Ureter (tissue), 1 donor: ENCODE measurements at places on chromosomes 4 and X. TPM values are rescaled to one million over a fixed set of nuclear protein-coding genes. Genes with fewer than 3 reads are reported as not detected.

Gene F11
- total RNA-seq: not detected

Gene SMR3B
- not detected for total RNA-seq

Gene CC2D2A
- total RNA-seq: 21.6 TPM

Gene GIMD1
- total RNA-seq: not detected

Gene MID1
- total RNA-seq: 31.8 TPM

Gene GPR173
- total RNA-seq: 7.6 TPM

Gene FAM193A
- total RNA-seq: 36.2 TPM

Gene TMPRSS11A
- total RNA-seq: not detected

Gene KDM6A
- total RNA-seq: 86.0 TPM

Gene CDKL2
- 1.1 TPM for total RNA-seq

Gene SPATA18
- total RNA-seq: 12.4 TPM

Gene TRAM1L1
- 4.6 TPM for total RNA-seq

Gene AMOT
- 27.5 TPM for total RNA-seq

Gene REELD1
- 1.2 TPM for total RNA-seq

Gene GAGE12F
- not detected for total RNA-seq

Gene NUDT10
- total RNA-seq: 4.6 TPM

Gene RHOXF1
- not detected for total RNA-seq

Gene KLHL4
- total RNA-seq: 0.49 TPM

Gene ARHGEF9
- total RNA-seq: 35.9 TPM

Gene PABPC1L2B
- not detected for total RNA-seq

Gene UGT2B11
- not detected for total RNA-seq

Gene EPGN
- 0.96 TPM for total RNA-seq

Gene DMD
- 61.6 TPM for total RNA-seq

Gene NUP62CL
- total RNA-seq: 2.7 TPM

Gene EGF
- total RNA-seq: 0.23 TPM

Gene CCNB3
- total RNA-seq: 0.96 TPM

Gene H2BW1
- not detected for total RNA-seq

Gene FBXW7
- total RNA-seq: 70.3 TPM

Gene DOK7
- 4.5 TPM for total RNA-seq

Gene ASB9
- 2.0 TPM for total RNA-seq

Gene WDR17
- total RNA-seq: 5.5 TPM

Gene MMAA
- total RNA-seq: 15.9 TPM

Gene BMX
- total RNA-seq: 1.4 TPM

Gene TMSB15B
- total RNA-seq: 6.1 TPM

Gene STATH
- total RNA-seq: not detected

Gene FTSJ1
- 42.7 TPM for total RNA-seq

Gene AADAT
- 9.1 TPM for total RNA-seq

Gene MAMLD1
- 6.1 TPM for total RNA-seq

Gene TSPAN5
- 14.2 TPM for total RNA-seq

Gene SUPT20HL1
- total RNA-seq: 0.78 TPM

Gene GAGE12J
- not detected for total RNA-seq

Gene AKAP4
- not detected for total RNA-seq

Gene NEIL3
- not detected for total RNA-seq

Gene RAB9A
- 25.1 TPM for total RNA-seq

Gene PIM2
- 13.6 TPM for total RNA-seq

Gene PHOX2B
- not detected for total RNA-seq

Gene JADE3
- total RNA-seq: 11.4 TPM

Gene PAGE2B
- not detected for total RNA-seq

Gene SHOX
- total RNA-seq: not detected

Gene NDNF
- 26.3 TPM for total RNA-seq

Gene GPC4
- 8.0 TPM for total RNA-seq

Gene IRS4
- total RNA-seq: 0.96 TPM

Gene PAGE2
- not detected for total RNA-seq

Gene IGSF1
- total RNA-seq: 0.18 TPM

Gene SERTM2
- total RNA-seq: 5.6 TPM

Gene TMEM255A
- 2.1 TPM for total RNA-seq
